Calu3 (cell line): ENCODE measurements at places on chromosomes 4 and X. TPM values are rescaled to one million over a fixed set of nuclear protein-coding genes. Genes with fewer than 3 reads are reported as not detected.

GRCh38 chrX:135984791-135985156 lies 461 bp upstream of the SLC9A6 start:
- no peak for DNase-seq

GRCh38 chr4:10643600-10644425 lies 40.8 kb downstream of the CLNK start:
- no peak for DNase-seq

- DNase-seq, result no peak
These were observed 34.8 kb upstream of the GPR78 start for GRCh38 chr4:8545439-8545765.

GRCh38 chrX:118420462-118420861 lies 74.6 kb downstream of the WDR44 start:
- DNase-seq, result no peak

DNA sequence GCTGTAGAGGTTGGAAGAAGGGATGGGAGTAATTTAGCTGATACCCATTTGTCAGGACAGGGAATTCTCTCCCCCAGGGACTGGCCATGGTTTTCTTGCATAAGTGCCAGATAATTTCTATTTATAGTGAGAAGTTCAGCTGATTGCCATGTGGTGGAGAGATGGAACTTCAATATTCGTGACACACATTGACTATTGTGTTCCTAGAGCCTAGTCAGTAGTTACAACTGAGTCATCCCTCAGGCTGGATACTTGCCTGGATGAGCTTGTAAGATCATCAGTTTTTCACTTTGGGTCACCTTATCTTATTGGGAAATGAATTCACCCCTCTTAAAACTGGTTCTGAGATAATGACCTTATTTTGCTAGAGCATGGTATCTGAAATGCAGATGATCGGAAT lies 32.2 kb downstream of the CFAP299 start:
- DNase-seq, result no peak

The NLGN4X gene
- not detected in 2 replicates for total RNA-seq

The APLN gene
- total RNA-seq, result 0.35 TPM in 1 of 2 replicates, not detected in the other
